Vein endothelial cell (primary cell): ENCODE measurements at places on chromosomes 12 and 14. TPM values are rescaled to one million over a fixed set of nuclear protein-coding genes. Genes with fewer than 3 reads are reported as not detected.

B4GALNT1 gene
- total RNA-seq, result not detected in 2 replicates

RFLNA gene
- total RNA-seq, result 0.76 and 2.6 TPM in 2 replicates

C3AR1 gene
- 0.19 and 0.65 TPM in 2 replicates for total RNA-seq

TNFAIP2 gene
- total RNA-seq, result 75.9 and 95.0 TPM in 2 replicates

A2M gene
- total RNA-seq, result 24.5 and 37.6 TPM in 2 replicates

ANGEL1 gene
- 11.6 and 14.7 TPM in 2 replicates for total RNA-seq

CCDC175 gene
- not detected in 2 replicates for total RNA-seq

ANKS1B gene
- 0.48 and 0.65 TPM in 2 replicates for total RNA-seq

SERPINA9 gene
- not detected in 2 replicates for total RNA-seq

GABARAPL1 gene
- total RNA-seq, result 45.7 and 105 TPM in 2 replicates

PNN gene
- 16.0 and 23.6 TPM in 2 replicates for total RNA-seq

CD4 gene
- not detected in 2 replicates for total RNA-seq

FGF23 gene
- total RNA-seq, result not detected in 2 replicates

GDF3 gene
- total RNA-seq, result 0.96 and 1.6 TPM in 2 replicates

HCAR3 gene
- not detected in 2 replicates for total RNA-seq

TEX52 gene
- not detected in 2 replicates for total RNA-seq

KCNC2 gene
- total RNA-seq, result not detected in 2 replicates

DICER1 gene
- total RNA-seq, result 42.8 and 46.3 TPM in 2 replicates

LRIG3 gene
- total RNA-seq, result 46.5 and 51.6 TPM in 2 replicates

FAM161B gene
- total RNA-seq, result 3.3 and 3.9 TPM in 2 replicates

DTX1 gene
- total RNA-seq, result not detected in 2 replicates

CELA1 gene
- total RNA-seq, result not detected in 2 replicates
